ENCODE measurements at places on chromosomes 5 and 9.

GRCh38 chr9:82920154-82920553 lies 142.8 kb downstream of the RASEF start:
- DNase-seq: no peak

DNA sequence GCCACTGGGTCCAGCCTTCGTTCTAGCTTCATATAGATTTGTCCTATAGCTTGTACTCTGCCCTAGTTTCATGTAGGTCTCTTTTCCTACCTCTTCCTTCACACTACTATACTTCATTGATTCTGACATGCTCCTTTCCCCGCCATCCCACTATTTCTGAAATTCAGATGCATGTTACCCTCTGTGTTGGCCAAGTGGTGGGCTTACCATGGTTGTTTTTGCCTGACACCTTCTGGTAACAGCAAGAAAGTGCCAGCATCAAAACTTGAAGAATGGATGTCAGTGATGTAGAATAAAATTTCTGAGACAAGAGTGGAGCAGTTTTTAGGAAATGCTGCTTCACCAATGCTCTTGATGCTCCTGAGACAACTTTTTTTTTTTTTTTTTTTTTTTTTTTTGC lies 19.5 kb upstream of the SERINC5 start:
- no peak for DNase-seq

- DNase-seq: no peak
Measured at GRCh38 chr9:111198936-111199335, 131.1 kb downstream of the OR2K2 start.

GRCh38 chr9:130906735-130907416 lies 10.3 kb upstream of the QRFP start:
- DNase-seq: no peak

DNA sequence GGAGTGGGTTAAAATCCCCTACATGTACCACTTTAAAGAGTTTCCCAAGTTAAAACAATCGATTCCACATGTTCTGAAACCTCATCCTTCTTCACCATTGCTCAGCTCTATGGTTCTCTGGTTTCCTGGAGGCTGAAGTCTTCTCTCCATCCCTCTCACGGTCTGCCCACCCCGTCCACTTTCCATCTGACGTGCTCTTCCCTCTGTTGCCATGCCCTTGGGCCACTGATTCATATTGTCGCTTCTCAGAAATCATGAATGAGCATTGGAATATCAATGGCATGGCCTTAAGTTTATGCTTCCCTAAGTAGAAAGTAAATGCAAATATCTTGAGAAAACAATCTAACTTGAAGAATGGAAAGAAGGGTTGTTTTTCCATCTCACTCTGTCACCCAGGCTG lies 30.9 kb downstream of the GDNF start:
- no peak for DNase-seq

- DNase-seq: no peak
Measured at GRCh38 chr9:85898332-85898731, 42.6 kb upstream of the NAA35 start.

GRCh38 chr9:84668196-84669012 lies 1.1 kb upstream of the NTRK2 start:
- no peak for DNase-seq

DNA sequence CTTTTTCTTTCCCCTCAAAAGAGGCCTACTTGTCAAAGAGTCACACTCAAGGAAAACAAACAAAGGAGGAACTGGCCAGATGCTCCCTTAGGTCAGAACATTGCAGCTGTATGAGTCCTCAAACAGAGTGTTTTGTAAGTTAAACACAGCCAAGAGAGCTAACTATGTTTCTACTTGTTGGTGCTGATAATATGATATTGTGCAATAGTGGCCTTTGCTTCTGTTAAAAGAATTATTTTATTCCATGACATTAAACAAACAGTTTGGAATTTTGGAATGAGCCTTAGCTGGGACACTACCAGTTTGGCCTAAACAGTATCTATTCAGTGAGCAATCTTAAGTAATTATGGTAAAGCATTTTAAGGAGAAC lies 56.0 kb upstream of the TPD52L3 start:
- DNase-seq: no peak

DNA sequence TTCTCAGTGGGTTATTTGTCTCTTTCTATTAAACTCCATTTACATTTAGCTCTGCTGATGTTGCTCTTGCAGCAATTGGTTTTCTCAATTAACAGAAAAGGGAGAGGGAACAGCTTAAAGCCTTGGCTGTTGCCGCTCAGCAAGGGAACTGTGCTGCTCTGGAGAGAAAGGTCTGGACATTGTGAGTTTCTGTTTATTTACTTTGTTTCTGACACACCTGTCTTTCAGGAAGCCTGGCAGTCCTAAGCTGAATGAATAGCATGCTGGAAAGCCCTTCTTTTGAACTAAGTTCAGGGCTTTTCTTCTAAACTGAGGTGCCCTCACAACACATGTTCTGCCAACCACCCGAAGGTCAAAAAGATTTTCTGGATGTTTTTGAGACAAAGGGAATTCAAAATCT lies 491.9 kb downstream of the PDE4D start:
- DNase-seq: no peak

DNA sequence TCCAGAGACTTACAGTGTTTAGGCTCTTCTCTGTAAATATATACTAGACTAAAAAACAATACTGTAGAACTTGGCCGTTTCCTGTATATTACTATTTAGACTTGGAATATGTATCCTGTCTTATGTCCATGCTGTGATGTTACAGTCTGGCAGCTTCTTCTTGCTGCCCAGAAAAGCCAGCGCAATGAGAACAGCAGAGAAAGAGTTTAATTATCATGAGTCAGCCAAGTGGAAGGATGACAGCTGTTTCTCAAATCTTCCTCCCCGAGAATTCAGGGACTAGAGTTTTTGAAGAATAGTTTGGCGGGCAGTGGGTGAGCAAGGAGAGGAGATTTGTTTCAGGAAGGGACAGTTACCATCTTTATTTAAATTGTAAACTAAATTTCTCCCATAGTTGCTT lies 37.5 kb downstream of the NAA35 start:
- DNase-seq: no peak

GRCh38 chr9:114787781-114788498 lies 17.9 kb downstream of the TNFSF15 start:
- no peak for DNase-seq

GRCh38 chr9:95435074-95435728 lies 81.6 kb downstream of the PTCH1 start:
- DNase-seq: no peak

DNA sequence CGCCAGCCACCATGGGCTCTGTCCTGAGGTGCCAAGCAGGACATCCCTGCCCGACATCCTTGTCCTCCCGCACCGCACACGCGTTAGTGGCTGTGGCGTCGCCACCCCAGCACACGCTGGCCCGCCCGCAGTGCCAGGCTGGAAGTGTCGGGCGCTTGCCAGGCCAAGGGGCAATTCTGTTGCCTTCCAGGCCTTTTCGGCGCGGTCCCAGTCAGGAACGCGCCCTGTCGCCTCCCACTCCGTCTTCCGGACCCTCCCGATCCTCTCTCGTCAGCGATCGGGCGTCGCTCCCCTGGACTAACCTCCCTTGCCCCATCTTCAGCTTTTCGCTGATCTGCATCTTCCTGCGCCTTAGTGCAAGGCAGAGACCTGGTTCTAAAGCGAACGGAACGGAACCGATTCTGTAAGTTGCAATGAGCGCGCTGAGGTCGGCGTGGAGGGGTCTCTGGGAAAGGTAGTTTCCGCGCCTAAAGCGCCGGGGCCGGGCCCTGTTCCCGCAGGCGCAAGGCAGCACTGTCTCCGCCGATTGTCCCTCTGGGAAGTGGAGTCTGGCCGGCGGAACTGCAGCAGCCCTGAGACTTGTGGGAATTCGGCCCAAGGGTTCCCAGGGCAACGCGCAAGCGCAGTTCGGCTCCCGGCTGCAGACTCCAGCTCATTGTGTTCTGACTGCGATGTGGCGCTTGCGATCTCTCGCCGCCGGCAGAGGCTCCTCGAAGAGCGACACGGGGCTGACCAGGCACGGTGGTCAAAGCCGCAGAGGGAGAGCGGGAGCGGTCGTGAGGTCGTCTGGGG lies at the start of gene ZNF454:
TSS of gene ZNF454 (plus strand) at position 630 of the 792 bp plus-strand sequence. CDS start 1,594 bp downstream, outside the sequence.
- DNase-seq: peak; percentile 79

- no peak for DNase-seq
Measured at GRCh38 chr9:78171651-78172050, 64.2 kb upstream of the CEP78 start.

GRCh38 chr5:62767077-62767476 lies 188.5 kb downstream of the LRRC70 start:
- DNase-seq: no peak

Data from brain pericyte (primary cell).